ENCODE measurements at places on chromosomes 5 and 9.

DNA sequence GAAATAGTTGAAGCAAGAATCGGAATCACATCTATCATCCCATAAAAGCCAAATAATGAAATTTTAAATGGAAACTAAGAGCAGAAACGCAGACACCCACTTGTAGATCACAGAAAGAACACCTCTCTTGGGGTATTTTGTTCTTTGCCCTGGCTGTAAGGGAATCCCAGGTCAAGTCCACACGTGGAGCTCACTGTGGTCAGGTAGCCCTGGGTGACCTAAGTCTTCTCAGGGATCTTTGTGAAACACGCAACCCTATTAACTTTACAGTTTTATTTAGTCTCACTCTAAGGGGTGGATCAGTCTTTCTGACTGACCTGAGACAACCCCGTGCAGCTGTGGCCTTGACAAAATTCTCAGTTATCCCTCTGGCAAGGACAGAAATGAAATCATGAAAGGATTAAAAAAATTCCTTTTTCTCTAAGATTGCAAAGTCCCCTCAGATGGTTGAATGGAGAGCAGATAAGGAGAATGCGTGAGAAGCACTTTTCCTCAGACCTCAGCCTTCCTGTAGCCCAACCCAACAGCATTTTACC is 111.6 kb downstream of the NREP start:
- no peak for DNase-seq

DNA sequence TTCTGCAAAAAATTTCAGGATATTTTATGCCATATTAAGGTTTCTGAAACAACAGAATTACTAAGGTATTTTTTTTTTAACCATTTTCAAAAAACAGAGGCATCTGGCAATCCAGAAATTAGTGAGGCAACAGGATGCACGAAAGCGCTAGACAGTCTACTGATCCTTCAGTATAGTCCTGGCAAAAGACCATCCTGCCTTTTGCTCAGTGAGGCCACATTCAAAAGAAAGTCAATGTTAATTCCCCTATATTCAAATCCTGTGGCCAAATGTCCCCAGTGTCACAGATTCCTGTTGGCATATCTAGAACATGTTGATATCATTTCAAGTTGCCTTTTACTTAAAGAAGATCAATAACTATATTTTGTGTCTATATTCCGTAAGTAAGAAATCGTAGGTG is 13.1 kb upstream of the NFIB start:
- no peak for DNase-seq

GRCh38 chr9:9108641-9109040 is 1309.1 kb upstream of the DMAC1 start:
- no peak for DNase-seq

GRCh38 chr5:158855510-158855909 is 244.2 kb downstream of the EBF1 start:
- DNase-seq, result no peak

DNA sequence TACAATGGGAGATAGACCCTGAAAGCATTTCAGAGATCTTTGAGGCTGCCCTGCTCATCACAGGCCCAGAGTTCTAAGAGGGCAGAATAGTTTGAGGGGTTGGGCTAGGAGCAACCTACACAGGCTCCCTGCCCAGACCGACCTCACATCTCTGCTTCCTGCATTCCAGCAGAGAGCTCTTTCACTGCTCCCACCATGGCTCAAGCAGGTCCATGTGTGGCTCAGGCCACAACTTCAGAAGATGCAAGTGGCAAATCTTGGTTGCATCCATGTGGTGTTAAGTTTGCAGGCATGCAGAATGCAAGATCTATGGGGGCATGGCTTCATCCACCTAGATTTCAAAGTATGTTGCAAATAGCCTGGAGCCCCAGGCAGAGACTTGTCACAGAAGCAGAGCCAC is 39.0 kb downstream of the GDA start:
- no peak for DNase-seq

- DNase-seq, result no peak
Observed at GRCh38 chr9:126638571-126639132, 24.9 kb downstream of the LMX1B start.

- DNase-seq, result no peak
Observed at GRCh38 chr5:87183896-87184295, 83.8 kb upstream of the RASA1 start.

GRCh38 chr9:106535439-106535838 is 327.5 kb upstream of the ZNF462 start:
- DNase-seq, result no peak

DNA sequence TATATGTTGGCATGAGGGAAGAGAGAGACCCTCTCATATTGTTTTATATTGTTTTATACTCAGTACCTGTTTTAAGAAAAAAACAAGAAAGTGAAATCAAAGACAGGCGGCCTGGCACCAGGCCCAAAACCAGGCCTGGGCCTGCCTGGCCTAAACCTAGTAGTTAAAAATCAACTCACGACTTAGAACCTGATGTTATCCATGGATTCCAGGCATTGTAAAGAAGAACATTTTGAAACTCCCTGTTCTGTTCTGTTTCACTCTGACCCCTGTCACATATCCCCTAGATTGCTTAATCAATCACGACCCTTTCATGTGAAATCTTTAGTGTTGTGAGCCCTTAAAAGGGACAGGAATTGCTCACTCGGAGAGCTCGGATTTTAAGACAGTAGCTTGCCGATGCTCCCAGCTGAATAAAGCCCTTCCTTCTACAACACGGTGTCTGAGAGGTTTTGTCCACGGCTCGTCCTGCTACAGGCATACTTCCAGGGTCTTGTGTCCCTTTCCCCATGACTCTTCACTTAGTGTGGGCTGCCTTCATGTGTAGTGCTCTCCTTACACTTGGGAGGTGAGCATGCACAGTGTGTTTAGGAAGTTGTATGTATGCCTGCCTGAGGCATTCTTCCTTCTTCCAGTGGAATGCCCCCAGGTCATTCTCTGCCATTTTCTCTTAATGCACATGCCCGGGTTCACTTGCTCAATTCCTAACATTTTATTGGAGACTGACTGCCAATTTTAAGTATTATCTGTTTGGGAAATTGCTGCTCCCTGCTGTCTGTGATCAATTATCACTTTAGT is 17.8 kb downstream of the TBCA start:
- no peak for DNase-seq

- no peak for DNase-seq
Observed at GRCh38 chr5:101327816-101328215, 424.7 kb upstream of the ST8SIA4 start.

GRCh38 chr5:105882956-105883481 is 1787.7 kb downstream of the EFNA5 start:
- DNase-seq, result no peak

GRCh38 chr9:6247266-6247665 is 31.7 kb downstream of the IL33 start:
- no peak for DNase-seq

- no peak for DNase-seq
Observed at GRCh38 chr9:132937463-132937901, 6.9 kb downstream of the TSC1 start.

DNA sequence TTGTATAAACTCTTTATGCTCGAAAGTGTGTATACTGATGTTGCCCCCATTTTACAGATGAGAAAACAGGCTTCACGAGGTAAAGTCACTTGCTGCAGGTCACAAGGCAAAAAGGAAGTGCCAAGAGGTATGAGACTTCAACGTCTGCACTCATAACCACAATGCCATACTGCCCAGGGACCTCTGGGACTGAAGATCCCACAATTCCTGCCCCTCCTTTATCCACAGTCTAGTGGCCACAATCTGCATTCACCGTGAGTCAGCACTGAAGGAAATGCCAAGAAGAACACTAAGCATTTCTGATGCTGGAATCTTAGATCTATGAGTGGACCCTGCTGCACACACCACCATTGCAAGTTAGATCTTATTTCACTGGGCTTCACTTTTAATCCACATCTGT is 37.3 kb downstream of the MED27 start:
- DNase-seq, result no peak

- peak; percentile 30 for DNase-seq
Observed at GRCh38 chr5:94524841-94525697, 93.3 kb downstream of the KIAA0825 start.

DNA sequence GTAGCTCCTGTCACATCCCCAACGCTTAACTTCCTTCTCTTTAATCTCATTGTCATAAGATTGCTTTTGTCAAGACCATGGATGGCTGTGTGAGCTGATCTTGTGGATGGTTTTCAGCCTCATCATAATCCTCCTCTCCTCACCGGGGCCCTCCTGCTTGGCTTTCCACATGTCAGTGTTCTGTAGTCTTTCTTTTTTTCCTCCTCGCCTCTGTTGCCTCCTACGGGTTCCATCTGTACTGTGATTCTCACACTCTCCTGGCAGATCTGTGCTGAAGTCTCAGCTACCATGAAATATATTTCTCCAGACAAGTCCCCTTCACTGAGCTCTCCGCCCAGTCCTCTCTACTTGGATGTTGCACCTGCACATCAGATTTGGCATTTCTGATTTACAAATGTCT is 34.9 kb upstream of the FAM120AOS start:
- no peak for DNase-seq

Data from GM10248 (cell line).